IPS DF 6.9 (cell line): ENCODE measurements at places on chromosomes 1 and 21.

DNA sequence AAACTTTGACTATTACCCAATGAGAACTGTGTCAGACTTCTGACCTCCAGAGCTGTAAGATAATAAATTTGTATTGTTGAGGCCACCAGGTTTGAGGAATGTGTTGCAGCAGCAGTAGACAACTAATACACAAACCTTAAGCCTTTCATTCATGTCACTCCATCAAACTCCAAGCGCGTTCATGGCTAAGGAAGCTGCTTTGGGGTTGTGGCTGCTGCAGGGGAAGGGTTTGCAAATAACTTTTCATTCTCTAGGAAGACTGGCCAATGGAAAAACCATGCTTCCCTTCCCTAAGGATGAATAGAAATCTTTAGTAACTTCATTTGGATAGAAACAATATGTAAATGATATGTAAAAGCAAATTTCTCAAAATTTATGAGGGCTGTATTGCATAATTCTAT, 170.4 kb downstream of the RHOU start:
- no peak for DNase-seq

DNA sequence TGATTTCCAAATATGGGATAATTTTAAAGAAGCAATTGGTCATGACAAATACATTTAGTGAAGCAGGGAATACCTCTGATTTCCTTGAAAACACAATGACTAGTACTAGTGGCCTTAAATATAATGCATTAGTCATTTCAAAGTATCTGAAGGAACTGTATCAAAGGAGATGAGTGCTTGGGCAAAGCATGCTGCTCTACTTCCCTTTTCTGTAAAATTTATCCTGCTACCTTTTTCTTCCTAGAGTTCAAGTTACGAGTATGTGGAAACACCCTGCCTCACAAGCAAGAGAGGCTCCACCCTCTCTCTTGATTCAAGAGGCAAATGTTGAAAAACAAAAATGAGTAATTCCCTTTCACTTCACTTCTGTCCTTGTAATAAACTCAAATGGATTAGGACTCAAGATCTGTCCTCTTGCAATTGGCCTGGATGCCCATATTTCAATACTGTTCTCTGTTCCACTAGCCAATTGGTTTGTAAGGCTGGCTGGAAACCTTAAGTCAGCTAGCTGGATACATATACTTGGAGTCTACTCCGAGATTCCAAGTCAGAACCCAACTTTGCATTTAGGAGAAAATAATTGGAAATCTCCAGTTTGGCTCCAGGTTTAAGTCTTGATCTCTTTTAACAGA, 92.5 kb downstream of the CDC42BPA start:
- DNase-seq, result no peak

GRCh38 chr1:109229531-109230127, 15.9 kb downstream of the SARS1 start:
- DNase-seq, result peak; percentile 99

DNA sequence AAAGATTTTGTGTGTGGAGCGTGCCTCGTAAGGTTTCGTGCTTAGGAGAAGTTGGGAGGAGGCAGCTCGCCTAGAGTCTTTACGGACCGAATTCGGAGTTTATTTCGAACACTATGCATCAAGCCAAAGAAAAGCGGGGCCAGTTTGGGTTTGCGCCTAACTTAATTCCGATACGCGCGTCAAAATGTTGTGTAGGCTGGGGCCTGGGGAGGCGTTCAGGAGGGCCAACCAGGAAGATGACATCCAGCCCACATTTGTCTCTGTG, 6.4 kb downstream of the FOXD2 start:
- no peak for DNase-seq

DNA sequence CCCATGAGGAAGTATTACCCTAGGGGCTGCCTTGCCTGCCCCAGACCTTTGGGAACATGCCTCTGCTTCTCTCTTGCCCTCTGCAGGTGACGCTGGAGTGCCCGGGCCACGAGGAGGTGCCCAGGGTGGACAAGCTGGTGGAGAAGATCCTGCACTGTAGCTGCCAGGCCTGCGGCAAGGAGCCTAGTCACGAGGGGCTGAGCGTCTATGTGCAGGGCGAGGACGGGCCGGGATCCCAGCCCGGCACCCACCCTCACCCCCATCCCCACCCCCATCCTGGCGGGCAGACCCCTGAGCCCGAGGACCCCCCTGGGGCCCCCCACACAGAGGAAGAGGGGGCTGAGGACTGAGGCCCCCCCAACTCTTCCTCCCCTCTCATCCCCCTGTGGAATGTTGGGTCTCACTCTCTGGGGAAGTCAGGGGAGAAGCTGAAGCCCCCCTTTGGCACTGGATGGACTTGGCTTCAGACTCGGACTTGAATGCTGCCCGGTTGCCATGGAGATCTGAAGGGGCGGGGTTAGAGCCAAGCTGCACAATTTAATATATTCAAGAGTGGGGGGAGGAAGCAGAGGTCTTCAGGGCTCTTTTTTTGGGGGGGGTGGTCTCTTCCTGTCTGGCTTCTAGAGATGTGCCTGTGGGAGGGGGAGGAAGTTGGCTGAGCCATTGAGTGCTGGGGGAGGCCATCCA, 7.8 kb upstream of the HTR6 start:
- no peak for DNase-seq

DNA sequence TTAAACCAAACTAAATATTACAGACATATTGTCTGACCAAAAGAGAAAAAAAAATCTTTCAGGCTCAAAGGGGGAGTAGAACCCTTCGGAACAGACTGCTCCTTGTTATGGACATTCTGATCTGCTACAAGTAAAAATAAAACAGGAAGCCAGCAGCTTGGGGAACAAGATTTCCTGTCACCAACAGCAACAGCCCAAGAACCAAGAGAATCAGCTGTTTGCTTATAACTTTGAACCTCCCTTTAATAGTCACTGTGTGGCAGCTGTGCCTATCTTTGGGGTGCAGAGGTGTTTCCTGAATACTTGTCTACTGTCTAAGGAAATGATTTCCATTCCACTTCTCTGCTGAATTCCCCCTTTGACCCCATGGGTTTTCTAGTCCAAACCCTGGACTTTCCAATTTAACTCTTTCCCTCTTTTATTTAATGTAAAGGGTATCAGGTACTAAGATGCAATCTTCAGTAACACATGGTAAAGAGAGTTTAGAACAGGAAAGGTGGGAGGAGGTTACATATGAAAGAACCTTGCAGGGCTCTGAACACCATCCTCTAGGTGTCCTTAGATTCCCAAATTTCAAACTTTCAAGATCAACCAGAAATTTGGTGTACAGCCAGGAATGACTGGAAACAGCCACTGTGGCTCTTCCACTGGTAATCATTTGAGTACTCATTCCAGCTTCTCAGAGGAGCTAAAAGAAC, 38.6 kb downstream of the GPR3 start:
- DNase-seq, result no peak

GRCh38 chr1:219428651-219429050, 184.3 kb downstream of the ZC3H11B start:
- DNase-seq, result no peak

GRCh38 chr1:224745924-224746323, 129.8 kb downstream of the CNIH3 start:
- no peak for DNase-seq

- no peak for DNase-seq
These were observed 7.7 kb downstream of the ANKRD35 start for GRCh38 chr1:145877923-145878486.

GRCh38 chr1:231639819-231640218, 13.2 kb downstream of the DISC1 start:
- no peak for DNase-seq

- DNase-seq, result no peak
These were observed 85.8 kb upstream of the KCNJ15 start for GRCh38 chr21:38170704-38171682.

GRCh38 chr21:41817228-41817627, 50.4 kb upstream of the RIPK4 start:
- DNase-seq, result peak; percentile 13

DNA sequence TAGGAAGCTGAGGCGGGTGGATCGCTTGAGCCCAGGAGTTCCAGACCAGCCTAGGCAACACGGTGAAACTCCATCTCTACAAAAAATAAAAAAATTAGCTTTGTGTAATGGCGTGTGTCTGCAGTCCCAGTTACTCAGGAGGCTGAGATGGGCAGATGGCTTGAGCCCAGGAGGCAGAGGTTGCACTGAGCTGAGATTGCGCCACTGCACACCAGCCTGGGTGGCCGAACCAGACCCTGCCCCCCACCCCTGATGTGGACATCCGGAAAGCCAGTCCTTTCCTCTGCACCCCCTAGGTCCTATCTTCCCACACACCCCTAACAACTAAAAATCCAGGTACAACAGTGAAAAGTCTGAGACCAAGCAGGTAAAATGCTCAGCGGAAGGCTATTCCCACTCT, 71.9 kb downstream of the PLD5 start:
- DNase-seq, result no peak

DNA sequence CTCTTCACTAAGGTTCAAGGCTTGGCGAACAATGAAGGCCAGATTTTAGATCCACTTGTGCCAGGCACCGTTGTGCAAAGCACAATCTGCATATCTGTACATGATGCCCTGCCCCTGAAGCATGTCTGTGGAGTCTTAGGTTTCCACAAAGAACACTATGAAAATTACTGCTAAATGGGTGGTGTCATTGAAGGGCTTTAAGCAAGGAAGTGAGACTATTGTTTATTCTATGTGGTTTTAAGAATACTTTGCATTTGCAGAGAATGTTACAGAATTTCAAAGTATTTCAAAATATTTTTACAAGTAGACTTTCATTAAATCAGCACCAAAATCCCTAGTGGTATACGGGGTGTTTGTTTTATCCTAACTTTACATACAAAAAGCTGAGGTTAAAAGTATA, 8.8 kb downstream of the TSEN15 start:
- no peak for DNase-seq

- no peak for DNase-seq
These were observed 218.7 kb upstream of the FOXD3 start for GRCh38 chr1:63103682-63104081.

GRCh38 chr1:209434631-209435217, 148.8 kb upstream of the CAMK1G start:
- DNase-seq, result no peak

DNA sequence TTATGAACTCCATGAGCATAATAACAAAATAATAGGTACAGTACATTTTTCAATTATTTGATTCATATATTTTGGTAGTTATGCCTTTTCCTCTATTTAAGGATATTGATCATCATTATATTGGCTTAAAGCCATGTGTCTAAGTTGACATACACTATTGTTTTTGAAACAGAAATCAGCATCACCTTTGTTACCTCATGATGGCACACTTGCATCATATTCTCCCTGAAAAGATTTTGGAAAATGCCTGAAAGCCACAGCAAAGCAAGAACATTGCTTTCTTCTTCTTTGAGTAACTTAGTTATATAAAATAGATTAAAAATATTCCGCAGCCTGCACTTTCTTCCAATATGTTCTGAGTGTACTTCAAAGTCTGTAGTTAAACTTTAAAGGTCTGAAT, 33.3 kb downstream of the TMPRSS15 start:
- DNase-seq, result no peak

GRCh38 chr1:201145132-201145531, 9.1 kb downstream of the TMEM9 start:
- no peak for DNase-seq

DNA sequence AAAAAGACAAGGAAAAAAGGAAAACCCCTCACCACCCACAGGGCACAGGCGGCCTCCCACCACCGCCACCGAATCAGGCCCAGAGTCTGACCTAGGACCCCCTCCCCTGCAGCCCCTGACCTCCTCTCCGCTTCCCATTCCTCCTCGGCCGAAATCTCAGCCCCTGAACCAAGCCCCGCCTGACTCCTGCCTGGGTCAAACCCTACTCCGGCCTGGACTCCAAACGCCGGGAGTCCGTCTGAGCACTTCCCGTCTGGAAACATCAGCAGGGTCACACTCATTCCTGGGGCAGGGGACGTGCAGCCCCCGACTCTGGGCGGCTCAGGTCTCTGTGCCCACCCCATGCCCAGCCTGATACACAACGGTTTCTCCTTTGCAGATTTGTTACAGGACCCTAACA, 26.4 kb upstream of the SUMO3 start:
- no peak for DNase-seq

- no peak for DNase-seq
These were observed 68.1 kb downstream of the VWA5B1 start for GRCh38 chr1:20358761-20359263.

GRCh38 chr1:119008483-119009311, 20.6 kb upstream of the TBX15 start:
- no peak for DNase-seq

DNA sequence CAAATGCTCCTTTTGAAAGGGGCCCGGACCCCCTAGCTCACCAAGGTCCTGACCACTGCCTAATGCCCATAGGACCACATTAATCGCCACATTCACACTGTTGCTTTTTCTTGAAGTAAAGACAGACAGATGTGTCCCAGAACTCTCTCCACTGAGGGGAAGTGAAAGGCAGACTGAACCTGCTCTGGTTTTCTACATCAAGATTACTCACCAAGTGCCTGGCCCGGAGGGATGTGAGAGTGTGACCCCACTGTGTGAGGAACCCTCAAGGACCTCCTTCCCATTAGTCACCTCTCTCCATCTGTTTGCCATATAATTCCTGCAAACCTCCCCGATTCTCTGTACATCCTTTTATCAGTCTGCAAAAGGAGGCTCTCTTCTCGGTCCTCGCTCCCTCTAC, 381.5 kb downstream of the OMA1 start:
- no peak for DNase-seq

GRCh38 chr1:111286912-111287311, 3.7 kb upstream of the CHIA start:
- no peak for DNase-seq

DNA sequence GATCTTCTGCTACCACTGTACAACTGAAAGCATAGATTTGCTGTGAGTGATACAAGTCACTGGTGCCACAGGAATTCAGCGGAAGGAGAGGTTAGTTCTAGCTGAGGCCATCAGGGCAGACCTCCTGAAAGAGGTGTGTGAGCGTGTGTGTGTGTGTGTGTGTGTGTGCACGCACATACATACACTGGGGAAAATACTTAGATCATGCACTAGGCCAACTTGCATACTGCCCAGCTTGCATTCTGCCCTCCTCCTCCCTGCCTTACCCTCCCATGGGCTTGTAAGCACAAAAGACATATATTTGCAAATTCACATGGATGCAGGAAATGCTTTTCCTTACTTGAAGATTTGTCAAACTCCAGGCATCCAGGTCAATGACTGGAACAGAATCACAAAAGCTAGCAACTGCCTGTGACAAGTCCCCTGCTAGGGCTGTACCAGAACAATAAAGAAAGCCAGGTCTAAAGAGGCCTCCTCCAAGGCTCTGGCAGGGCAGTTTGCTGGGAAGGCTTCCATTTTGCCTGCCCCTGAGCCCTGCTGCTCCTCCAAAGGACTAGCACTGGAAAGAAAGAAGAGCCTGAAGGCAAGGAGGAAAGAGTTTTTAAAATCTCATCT, 23.2 kb downstream of the PLEKHA6 start:
- no peak for DNase-seq
